ENCODE measurements at places on chromosomes 11 and 22. TPM values are rescaled to one million over a fixed set of nuclear protein-coding genes. Genes with fewer than 3 reads are reported as not detected.

- DNase-seq = no peak
- no peaks in the 10 kb centered on the region for H3K36me3 ChIP-seq
- H3K27ac ChIP-seq = peak overlapping the region; percentile 68
- H3K4me3 ChIP-seq = no peak overlapping the region
- no peaks in the 10 kb centered on the region for H3K27me3 ChIP-seq
These were observed 31.1 kb downstream of the DKK3 start for GRCh38 chr11:11977206-11977938.

GRCh38 chr11:60130496-60130895 lies 42.0 kb downstream of the MS4A2 start:
- no peaks in the 10 kb centered on the region for H3K27me3 ChIP-seq
- DNase-seq = peak; percentile 25
- no peaks in the 10 kb centered on the region for H3K36me3 ChIP-seq

UBQLN3 gene
- total RNA-seq = not detected

- H3K4me3 ChIP-seq = no peak overlapping the region
- no peaks in the 10 kb centered on the region for H3K4me1 ChIP-seq
- H3K27ac ChIP-seq = no peak overlapping the region
- no peaks in the 10 kb centered on the region for H3K27me3 ChIP-seq
- no peaks in the 10 kb centered on the region for H3K36me3 ChIP-seq
- DNase-seq = no peak
These were observed 589.0 kb upstream of the ANO5 start for GRCh38 chr11:21603886-21604285.

DNA sequence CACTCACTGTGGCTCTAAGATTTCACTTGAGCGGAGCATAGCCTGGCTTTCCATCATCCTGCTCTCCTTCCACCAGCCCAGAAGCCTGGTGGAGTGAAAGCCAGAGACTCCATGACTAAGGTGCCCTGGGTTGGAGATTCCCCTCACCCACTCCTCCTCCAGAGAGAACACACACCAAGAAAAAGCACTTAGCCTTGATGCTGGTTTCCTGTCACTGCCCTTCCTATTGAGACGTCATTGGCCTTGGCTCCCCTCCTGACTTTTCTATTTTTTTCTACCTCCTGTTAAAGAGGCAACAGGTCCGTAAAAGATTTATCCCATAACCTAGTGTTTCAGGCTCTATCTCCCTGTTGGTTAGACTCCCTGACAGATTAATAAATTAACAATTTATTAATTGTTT lies 38.5 kb upstream of the APLNR start:
- no peak overlapping the region for H3K4me3 ChIP-seq
- H3K36me3 ChIP-seq = no peaks in the 10 kb centered on the region
- H3K27me3 ChIP-seq = peaks cover 20% of the 10 kb centered on the region
- peaks cover 2% of the 10 kb centered on the region for H3K4me1 ChIP-seq
- no peak for DNase-seq

DNA sequence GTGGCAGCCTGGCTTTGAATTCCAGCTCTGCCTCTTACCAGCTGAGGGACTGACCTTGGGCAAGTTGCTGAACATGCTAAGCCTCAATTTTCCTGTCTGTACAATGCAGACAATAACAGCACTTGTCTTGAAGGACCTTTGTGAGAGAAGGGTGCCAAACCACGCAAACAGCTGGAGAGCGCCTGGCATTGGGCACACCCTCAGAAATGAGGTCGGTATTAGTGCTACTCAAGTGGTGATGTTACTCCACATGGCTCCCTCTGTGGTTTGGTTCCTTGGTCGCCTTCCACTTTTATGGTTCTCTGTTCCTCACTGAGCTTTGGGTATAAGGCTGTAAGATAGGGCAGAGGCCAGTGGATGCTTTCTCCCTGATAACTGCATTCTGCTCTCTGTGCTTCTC lies 8.2 kb downstream of the UBASH3B start:
- DNase-seq = no peak
- H3K27me3 ChIP-seq = peaks cover 11% of the 10 kb centered on the region
- H3K27ac ChIP-seq = no peak overlapping the region
- peaks cover 26% of the 10 kb centered on the region for H3K4me1 ChIP-seq
- no peak overlapping the region for H3K4me3 ChIP-seq

USP2 gene
- total RNA-seq = 0.22 TPM

DNA sequence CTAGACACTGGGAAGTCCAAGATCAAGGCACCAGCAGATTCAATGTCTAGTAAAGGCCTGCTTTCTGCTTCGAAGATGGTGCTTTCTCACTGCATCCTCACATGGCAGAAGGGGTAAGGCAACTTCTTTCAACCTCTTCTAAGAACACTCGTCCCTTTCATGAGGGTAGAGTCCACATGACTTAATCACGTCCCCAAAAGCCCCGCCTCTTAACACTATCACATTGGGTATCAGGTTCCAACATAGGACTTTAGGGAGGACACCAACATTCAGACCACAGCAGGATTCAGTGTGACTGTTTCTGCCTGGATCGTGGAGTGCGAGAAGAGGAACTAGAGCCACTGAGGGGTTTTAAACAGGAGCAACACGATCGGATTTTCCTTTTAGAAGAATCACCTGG lies 3.7 kb upstream of the TIRAP start:
- H3K27ac ChIP-seq = no peak overlapping the region
- H3K36me3 ChIP-seq = peaks cover 24% of the 10 kb centered on the region
- H3K4me1 ChIP-seq = peaks cover 42% of the 10 kb centered on the region
- no peak overlapping the region for H3K4me3 ChIP-seq
- DNase-seq = no peak
- no peaks in the 10 kb centered on the region for H3K27me3 ChIP-seq

DNA sequence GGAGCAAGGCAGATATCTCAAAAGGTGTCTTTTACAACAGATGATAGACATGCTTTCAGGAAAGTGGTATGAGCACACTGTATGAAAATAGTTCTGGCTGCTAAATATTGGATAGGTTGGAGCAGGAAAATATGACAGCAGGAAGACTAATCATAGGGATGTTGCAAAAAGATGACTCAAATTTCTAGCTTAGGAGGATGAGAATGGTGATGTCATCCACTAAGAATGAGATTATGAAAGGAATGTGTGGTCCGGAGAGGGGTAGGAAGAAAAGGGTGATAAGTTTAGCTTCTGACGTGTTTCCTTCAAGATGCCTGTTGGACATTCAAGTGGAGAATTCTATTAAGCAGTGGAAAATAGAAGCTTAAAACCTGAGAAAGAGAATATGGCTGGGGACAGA lies 46.4 kb downstream of the RCN1 start:
- H3K4me1 ChIP-seq = no peaks in the 10 kb centered on the region
- H3K27me3 ChIP-seq = peaks cover 10% of the 10 kb centered on the region
- H3K36me3 ChIP-seq = no peaks in the 10 kb centered on the region
- H3K27ac ChIP-seq = no peak overlapping the region
- H3K4me3 ChIP-seq = no peak overlapping the region
- no peak for DNase-seq

DNA sequence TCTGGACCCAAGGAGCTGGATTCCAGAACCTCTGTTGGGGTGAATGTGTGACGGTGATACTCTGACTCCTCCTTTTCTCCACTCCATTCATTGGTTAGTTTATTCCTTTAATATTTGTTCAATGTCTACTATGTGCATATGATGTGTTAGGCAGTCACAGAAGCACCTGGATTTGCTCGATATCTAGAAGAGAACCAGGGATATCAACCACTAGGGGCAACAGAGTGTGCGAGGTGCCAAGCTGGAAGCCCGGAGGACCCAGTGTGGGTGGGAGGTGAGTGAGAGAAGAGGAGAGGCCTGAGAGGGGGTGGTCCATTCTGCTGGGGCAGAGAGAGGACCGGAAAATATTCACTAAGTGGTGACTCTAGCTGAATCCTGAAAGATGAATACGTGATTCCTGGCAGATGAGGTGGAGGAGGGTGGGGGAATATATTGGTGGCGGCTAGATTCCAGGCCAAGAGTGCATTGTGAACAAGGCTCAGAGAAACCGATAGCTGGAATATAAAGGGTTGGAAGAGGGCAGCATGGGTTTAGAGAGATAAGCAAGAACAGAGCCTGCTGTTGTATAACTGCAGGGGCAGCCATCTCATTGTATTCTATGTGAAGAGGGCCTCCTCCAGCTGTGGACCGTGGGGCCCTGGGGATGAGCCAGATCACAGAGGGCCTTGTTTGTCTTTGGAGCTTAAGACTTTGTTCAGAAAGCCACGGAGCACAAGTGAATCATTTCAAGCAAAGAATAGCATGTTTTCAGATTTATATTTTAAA lies 6.9 kb upstream of the TIMP3 start:
- peaks cover 16% of the 10 kb centered on the region for H3K27me3 ChIP-seq
- no peak overlapping the region for H3K27ac ChIP-seq
- H3K4me3 ChIP-seq = no peak overlapping the region

GRCh38 chr11:107916671-107917241 lies 11.5 kb upstream of the RAB39A start:
- H3K27ac ChIP-seq = no peak overlapping the region
- peak; percentile 24 for DNase-seq
- no peak overlapping the region for H3K4me3 ChIP-seq
- no peaks in the 10 kb centered on the region for H3K36me3 ChIP-seq
- no peaks in the 10 kb centered on the region for H3K4me1 ChIP-seq

- no peak overlapping the region for H3K4me3 ChIP-seq
- H3K27ac ChIP-seq = no peak overlapping the region
- peaks cover 52% of the 10 kb centered on the region for H3K4me1 ChIP-seq
- H3K27me3 ChIP-seq = no peaks in the 10 kb centered on the region
- peak; percentile 63 for DNase-seq
These were observed 2.2 kb downstream of the FXYD2 start for GRCh38 chr11:117822074-117823033.

MN1 gene
- total RNA-seq = 0.12 TPM

DNA sequence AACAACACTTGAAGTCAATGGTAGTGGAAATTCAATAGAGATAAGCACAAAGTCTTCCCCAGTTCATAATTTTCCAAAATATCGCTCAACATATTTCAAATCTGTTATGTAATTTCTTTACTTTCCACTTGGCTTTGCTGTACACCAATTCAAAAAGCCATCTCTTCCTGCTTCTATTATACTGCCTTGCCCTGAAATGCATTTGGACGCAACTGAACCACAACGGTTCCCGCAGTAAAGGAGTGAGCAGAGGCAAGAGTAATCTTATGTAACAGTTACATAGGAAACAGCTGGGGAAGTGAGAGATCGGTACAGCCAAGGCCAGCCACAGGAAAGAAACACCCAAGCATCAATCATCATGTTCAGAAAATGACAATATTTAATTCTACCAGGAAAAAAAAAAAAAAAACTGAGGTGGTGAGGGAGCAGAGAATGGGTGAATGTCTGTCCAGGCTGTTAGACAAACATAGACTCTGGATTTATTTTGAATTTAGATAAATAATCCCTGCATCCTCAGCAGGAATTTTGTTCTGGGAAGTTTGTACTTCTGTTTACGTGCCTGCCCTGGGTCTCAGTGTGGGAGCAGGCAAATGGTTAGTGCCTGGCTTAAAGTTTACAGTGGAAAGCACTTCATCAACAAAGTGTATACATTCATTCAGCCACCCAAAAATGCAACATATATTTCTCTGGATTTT lies 392.2 kb downstream of the ETS1 start:
- H3K4me1 ChIP-seq = peaks cover 34% of the 10 kb centered on the region
- H3K4me3 ChIP-seq = peak overlapping the region; percentile 8
- peak overlapping the region; percentile 9 for H3K27ac ChIP-seq
- H3K27me3 ChIP-seq = peaks cover 3% of the 10 kb centered on the region

SCN2B gene
- not detected for total RNA-seq

TMEM109 gene
- total RNA-seq = 119 TPM

CRYBB2 gene
- 0.45 TPM for total RNA-seq

- H3K4me1 ChIP-seq = peaks cover 13% of the 10 kb centered on the region
- H3K27me3 ChIP-seq = peaks cover 48% of the 10 kb centered on the region
- DNase-seq = peak; percentile 70
- H3K36me3 ChIP-seq = no peaks in the 10 kb centered on the region
- H3K27ac ChIP-seq = peak overlapping the region; percentile 47
These were observed 31.6 kb downstream of the EIF3F start for GRCh38 chr11:8018484-8019313.

GRCh38 chr11:29300420-29300819 lies 716.4 kb downstream of the KCNA4 start:
- DNase-seq = no peak
- H3K27me3 ChIP-seq = no peaks in the 10 kb centered on the region
- no peak overlapping the region for H3K4me3 ChIP-seq
- no peaks in the 10 kb centered on the region for H3K36me3 ChIP-seq
- H3K4me1 ChIP-seq = no peaks in the 10 kb centered on the region

- H3K36me3 ChIP-seq = peaks cover 28% of the 10 kb centered on the region
- peaks cover 15% of the 10 kb centered on the region for H3K27me3 ChIP-seq
- no peak for DNase-seq
These were observed 617 bp upstream of the ALKBH3 start for GRCh38 chr11:43879789-43880639.

GRCh38 chr22:40626851-40627250 lies 9.7 kb downstream of the MRTFA start:
- peaks cover 8% of the 10 kb centered on the region for H3K36me3 ChIP-seq
- H3K27me3 ChIP-seq = no peaks in the 10 kb centered on the region
- no peak overlapping the region for H3K27ac ChIP-seq
- H3K4me1 ChIP-seq = peaks cover 18% of the 10 kb centered on the region

GRCh38 chr22:33529424-33530113 lies 390.7 kb downstream of the LARGE1 start:
- no peak overlapping the region for H3K27ac ChIP-seq
- DNase-seq = no peak
- H3K4me3 ChIP-seq = no peak overlapping the region
- H3K4me1 ChIP-seq = no peaks in the 10 kb centered on the region
- no peaks in the 10 kb centered on the region for H3K36me3 ChIP-seq

DNA sequence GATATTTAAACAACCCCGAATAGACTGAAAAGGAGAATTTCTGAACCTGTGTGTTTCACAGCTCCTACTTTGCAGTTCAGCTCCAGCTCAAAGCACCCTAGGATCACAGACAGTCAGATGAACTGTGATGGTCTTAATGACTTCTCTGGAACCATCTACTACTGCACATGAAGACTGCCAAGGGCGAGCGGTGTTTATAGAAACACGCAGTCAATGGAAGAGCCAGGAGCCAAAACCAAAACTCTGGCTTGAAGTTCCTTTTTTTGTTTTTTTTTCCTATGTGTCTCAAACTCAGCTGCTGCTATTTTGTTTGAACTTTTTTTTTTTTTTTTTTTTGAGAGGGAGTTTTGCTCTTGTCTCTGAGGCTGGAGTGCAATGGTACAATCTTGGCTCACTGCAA lies 382.6 kb upstream of the SYN3 start:
- no peaks in the 10 kb centered on the region for H3K36me3 ChIP-seq
- H3K4me3 ChIP-seq = no peak overlapping the region
- H3K27ac ChIP-seq = no peak overlapping the region
- H3K4me1 ChIP-seq = no peaks in the 10 kb centered on the region

Data from activated CD4-positive, alpha-beta T cell treated with anti-CD3 and anti-CD28 coated beads, Interleukin-2, amount 10 ng/mL, durations not matched to agents 7 days and 5 days (primary cell).